ENCODE measurements at places on chromosomes 1 and 21. TPM values are rescaled to one million over a fixed set of nuclear protein-coding genes. Genes with fewer than 3 reads are reported as not detected.

Gene LENEP
- 1.4 TPM for total RNA-seq

Gene PTGER3
- 3.7 TPM for total RNA-seq

Gene CAPN9
- not detected for total RNA-seq

Gene DHRS3
- total RNA-seq = 60.2 TPM

Gene ANGPTL3
- not detected for total RNA-seq

Gene TRAPPC10
- total RNA-seq = 93.2 TPM

Gene TRIM67
- total RNA-seq = not detected

Gene KRTAP19-1
- total RNA-seq = not detected

Gene KRTAP7-1
- not detected for total RNA-seq

Gene NAV1
- 4.4 TPM for total RNA-seq

Gene SFN
- total RNA-seq = 0.76 TPM

Gene SLAMF8
- total RNA-seq = 1.5 TPM

Gene CNIH3
- 2.5 TPM for total RNA-seq

Gene ENAH
- 0.08 TPM for total RNA-seq

Gene TAS1R3
- 1.1 TPM for total RNA-seq
